ENCODE measurements at places on chromosomes 1 and 21.
A peak's percentile ranks its signal among the peaks of the same experiment; 100 is the strongest.

DNA sequence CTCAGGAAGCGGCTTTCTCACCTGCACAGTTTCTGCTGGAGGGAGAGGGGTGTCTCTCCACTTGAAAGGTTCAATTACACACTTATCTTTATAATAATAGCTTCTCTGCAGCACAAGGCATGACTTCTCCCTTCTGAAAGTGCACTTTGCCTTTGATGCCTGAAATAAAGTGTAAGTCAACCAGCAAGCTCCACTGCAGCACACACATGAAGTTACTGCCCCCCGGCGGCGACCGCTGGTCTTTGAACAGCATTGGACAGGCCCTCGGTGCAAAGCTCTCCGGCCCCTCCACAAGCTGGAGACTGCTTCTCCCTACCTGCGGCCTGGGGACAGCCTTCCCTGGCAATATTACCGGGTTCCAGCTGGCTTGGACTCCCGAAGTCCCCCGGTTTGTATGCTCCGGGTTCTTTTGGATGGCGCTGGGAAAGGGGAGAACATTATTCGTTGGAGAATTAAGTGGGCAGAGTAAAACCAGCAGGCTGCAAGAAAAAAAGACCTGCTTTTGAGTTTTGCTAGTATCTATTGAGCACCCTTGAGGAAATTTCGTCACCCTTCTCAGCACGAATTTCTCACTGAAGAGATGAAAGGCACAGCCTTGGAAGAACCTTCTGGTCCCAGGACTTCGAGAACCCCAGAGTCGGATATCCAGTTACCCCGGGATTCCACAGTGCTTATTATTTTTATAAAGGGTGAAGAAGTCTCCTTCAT lies 11.8 kb downstream of the RCAN1 start:
- DNase-seq = peak; percentile 80

DNA sequence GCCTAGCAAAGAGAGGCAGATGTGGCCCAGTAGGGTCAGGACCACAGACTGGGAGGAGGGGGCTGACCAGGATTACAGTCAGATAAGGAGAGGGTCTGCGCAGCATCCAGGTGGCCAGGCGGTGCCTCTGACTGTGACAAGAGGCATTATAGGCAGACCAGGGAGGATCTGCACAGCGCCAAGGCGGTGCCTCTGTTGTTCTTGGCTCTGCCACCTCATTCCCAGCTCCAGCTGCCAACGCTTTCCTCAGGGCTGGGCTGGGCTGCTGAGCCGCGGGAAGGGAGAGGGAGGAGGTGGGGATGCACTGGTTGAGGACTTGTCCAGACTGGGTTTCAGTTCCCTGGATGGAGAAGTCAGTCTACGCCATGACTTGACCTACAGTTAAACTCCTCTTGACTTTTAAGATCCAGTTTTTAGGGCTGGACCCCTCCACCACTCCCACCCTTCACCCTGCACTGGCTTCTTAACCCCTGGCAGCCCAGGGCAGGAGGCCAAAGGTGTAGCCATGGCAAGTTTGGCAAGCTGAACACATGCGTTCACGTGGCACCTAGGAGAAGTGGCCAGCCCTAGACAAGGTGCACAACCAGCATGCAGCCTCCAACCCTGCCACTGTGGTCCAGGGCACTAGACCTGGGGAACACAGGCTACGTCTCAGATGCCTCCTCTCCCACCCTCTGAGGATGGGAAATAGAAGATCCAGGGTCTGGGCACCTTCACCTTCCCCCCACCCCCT lies 4.5 kb upstream of the CRABP2 start:
- DNase-seq = no peak

- DNase-seq = no peak
These were observed 22.4 kb downstream of the COL16A1 start for GRCh38 chr1:31681415-31681814.

- DNase-seq = peak; percentile 6
These were observed at the start of the genes GLMN and RPAP2 for GRCh38 chr1:92298573-92299476. Gene GLMN (minus strand): TSS chr1:92298987. CDS start chr1:92297999, 988 bp downstream. Gene RPAP2 (plus strand): TSS chr1:92299059. CDS start chr1:92299074, 15 bp downstream.

GRCh38 chr21:32073190-32073589 lies 200.4 kb downstream of the HUNK start:
- DNase-seq = no peak

DNA sequence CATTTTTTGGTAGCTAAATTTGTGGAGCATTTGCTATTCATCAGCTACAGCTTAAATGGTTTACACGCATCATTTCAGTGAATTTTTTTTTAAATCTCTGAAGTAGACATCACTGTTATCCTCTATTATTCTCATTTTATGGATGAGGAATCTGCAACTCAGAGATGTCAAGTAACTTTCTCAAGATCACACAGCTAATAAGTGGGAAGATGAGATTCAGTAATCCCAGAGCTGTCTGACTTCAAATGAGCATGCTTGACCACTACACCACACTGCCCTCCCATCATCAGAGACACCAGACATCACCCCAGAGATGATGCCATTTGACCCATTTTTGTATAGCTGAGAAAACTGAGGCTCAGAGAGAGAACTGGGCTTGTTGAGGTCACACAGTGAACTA lies 116.4 kb downstream of the RRAGC start:
- DNase-seq = no peak

GRCh38 chr1:228120351-228120750 lies 11.3 kb upstream of the MRPL55 start:
- no peak for DNase-seq

DNA sequence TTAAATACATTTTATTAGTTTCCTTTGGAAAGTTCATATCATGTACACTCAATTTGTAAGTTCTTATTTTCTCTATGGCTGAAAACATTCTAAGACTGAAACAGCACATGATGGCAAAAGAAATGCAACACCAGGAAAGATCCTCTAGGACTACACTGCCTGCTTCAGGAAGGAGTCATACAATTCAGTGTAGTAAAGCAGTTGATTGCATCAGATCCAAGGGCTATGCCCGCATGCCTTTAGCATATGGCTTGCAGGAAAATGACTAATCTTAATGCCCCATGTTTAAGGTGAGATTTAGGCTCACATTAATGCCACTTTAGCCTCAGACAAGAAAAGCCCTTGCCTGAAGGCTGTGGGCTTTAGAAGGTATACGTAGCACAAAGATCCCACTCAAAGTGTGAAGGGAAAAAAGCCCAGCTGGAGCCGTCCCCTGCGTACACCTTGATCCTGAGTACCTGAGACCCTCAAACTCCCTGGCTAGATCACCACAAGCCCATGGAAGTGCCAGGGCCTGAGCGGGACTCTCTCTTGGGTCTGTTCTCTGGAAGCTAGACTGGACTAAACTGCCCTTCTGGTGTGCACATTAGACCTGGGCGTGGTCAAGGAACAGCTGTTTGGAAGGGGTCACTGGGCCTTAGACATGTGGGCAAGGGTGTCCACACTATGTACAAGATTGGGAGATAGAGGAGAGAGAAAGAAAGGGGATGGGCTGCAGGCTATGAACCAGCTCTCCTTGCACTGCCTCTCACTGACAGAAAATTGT lies 52.9 kb downstream of the ESRRG start:
- DNase-seq = no peak

DNA sequence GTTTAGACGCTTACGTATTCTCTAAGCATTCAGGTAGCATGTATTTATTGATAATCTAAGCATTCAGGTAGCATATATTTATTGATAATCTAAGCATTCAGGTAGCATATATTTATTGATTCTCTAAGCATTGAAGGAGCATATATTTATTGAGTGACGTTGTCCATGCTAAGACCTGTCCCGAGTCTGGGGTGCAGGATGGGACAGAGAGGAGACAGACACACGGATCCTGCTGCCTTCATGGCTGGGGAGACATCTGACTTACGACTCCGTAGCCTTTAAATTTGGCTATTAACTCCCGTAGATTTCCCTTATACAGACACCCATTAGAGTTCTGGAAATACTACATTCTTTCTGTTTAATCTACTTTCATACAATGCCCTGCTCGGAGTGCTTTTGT lies 982 bp downstream of the SCCPDH start:
- no peak for DNase-seq

DNA sequence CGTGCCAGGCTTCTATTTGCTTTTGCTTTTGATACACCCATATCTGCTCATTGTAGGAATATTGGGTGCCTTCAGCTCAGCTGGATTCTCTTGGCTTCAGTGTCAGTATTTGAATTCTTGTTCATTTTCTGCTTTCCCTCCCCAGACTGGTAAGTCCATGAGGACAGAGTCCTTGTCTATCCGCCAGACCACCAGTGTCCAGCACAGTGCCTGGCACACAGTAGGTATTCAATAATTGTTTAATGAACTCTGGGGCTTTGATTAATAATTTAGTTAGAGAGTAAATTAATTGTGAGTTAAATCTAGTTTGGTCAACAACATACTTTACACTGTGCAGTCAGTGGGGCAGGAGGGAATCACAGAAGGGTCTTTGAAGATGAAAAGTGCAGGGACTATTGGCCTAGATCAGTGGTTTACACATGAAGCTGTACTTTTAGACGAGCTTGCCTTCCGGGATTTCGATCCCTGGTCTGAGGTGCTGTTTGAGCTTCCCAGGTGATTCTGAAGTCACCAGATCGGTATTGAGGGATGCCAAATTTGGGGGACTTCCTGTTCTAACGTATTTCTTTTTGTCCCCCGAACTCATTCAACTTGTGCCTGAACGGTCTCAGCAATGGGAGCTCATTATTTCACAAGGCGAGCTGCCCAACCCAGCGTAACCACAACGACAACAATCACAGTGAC lies 119.1 kb upstream of the JUN start:
- DNase-seq = no peak

DNA sequence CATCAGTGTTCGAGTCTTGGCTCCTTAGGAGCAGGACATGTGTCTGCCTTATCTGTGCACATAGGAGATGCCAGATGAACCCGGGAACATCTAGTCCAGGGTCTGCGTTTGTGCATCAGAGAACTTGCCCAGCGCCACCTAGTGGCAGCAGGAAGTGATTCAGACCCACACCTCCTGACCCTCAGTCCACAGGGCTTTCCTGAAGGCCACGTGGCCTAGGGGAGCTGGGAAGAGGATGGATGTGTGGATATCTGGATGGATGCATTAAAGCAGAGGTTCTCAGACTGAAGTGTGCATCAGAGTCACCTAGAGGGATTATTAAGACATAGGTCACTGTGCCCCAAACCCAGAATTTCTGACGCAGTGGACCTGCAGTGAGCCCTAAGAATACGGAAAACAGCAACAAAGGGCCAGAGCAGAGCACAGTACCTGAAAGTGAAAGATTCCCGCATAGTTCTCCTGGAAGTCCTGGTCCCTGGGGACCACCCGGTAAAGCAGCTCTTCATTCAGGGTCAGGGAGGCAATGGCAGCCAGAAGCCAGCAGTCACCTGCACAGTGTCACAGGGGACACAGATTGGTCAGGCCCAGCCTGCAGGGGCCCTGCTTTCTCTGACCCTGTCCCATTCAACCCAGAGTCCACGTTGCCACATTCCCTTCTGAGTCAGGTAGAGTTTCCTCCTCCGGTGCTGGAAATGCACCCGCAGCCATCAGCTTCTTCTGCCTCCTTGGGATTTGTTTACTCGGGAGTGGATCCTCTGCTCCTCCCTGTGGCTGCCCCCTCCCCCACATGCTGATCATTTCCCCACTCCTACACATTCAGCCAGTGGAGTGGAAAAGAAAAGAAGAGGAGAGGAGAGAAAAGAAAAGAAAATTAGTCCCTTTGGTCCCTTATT lies 37.0 kb downstream of the CAPN8 start:
- no peak for DNase-seq

- DNase-seq = no peak
These were observed 119.7 kb downstream of the PPIAL4G start for GRCh38 chr1:148363439-148363810.

GRCh38 chr1:52122384-52122783 lies 19.5 kb upstream of the ZFYVE9 start:
- no peak for DNase-seq

- no peak for DNase-seq
These were observed 35.6 kb upstream of the ADGRL4 start for GRCh38 chr1:79042117-79042516.

DNA sequence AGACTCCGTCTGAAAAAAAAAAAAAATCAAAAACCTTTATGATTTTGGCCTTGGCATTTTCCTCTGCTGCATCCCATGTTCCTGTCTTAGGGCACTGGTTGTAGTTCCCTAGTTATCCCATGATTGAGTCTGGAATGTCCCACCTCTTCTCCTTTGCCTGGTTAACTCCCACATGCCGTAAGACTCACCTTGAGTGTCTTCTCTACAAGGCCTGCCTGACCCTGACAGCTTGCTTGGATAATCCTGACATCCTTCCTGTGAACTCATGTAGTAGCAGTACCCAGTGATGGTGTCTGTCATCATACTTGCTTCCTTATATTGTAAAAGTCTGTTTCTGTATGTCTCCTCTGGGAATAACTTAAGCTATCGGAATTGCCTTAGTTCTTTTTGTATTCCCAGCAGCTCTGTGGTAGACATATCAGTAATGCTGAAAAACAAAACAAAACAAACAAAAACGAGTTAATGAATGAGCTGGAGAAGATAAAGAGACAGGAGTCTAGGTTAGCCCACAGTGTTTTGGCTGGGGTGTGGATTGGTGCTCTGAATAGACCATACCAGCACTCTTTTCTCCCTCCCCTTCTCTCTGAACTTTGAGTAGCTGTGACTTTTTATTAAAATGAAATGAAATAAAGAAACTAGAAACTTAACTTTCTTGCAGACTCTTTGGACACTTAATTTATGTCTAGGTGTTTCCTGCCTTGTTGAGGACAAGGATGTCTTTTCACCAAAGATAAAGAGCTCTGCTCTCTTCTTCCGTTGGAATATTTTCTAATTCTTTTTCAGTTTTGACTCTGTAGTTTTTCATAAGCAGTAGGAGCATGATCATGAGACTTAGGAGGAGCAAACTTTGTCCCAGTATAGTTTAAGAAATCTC lies 15.1 kb downstream of the NEK7 start:
- DNase-seq = no peak

Measured in NCI-H2081 treated with DMSO at 0.1 percent for 48 hours (cell line).